DMS 273 treated with DMSO at 0.1 percent for 48 hours (cell line): ENCODE measurements at places on chromosomes 1 and 21.
A peak's percentile ranks its signal among the peaks of the same experiment; 100 is the strongest.

- DNase-seq, result no peak
Measured at GRCh38 chr1:111649648-111650047, 30.1 kb downstream of the RAP1A start.

GRCh38 chr21:18370301-18370700 is 33.3 kb downstream of the TMPRSS15 start:
- no peak for DNase-seq

GRCh38 chr21:40047211-40047610 is 180.0 kb downstream of the PCP4 start:
- DNase-seq, result no peak

- no peak for DNase-seq
Measured at GRCh38 chr1:94755675-94756074, 64.5 kb upstream of the SLC44A3 start.

GRCh38 chr1:116540088-116540487 is 30.7 kb downstream of the CD58 start:
- DNase-seq, result no peak

DNA sequence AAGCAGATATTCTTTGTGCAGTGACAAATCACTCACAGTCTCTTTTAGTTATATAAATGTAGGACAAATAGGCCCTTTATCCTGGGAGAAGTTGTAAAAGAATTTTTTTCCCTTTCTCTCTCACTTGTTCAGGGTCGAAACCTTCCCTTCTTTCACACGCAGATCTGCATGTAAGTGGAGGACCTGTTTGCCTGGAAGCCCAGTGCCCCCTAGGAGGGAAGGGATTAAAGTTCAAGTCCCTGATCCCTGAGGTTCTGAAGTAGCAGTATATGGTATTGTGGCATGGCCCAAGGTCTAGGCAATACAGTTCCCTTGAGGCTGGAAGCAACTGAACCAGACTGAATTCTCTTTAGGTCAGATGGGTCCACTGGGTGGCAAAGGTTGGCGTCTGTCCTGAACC is 48.6 kb upstream of the PTGFRN start:
- no peak for DNase-seq

DNA sequence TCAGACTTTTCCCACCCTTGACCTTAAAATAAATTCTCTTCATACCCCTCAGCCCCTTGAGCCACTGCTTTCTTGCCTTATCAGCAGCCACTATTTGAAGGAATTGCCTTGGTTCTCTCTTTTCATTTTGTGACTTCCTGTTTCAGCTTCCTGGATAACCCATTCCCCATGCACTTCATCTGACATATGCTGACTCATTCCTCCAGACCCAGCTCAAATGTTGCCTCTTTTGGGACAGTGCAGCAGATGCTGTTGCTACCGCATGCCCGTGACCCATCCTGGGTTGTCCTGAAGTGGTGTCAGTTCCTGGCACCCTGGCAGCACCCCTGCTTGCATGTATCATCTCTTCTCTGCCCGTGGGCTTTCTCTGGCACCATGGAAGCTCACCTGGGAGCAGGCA is 496.1 kb downstream of the PTPRU start:
- no peak for DNase-seq

DNA sequence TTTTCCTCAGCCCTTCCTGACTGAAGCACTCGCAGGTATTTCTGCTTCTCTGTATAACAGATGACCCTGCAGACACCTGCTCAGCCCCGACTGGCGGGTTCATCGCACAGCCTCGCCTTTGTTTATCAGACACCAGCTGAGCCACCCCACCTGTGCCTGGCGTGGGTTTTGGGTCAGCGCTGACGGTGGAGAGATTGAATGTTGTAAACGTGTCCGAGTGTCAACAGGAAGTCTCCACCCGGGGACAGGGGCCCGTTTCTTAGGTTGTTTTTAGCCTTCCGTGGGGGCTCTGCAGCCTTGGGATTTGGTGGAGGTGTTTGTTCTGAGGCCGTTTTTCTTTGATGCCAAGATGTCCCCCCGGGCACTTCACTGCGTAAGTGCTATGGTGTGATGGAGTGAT is 60.1 kb downstream of the COL18A1 start:
- no peak for DNase-seq

GRCh38 chr1:70536708-70537366 is 125.8 kb downstream of the CTH start:
- DNase-seq, result no peak

GRCh38 chr1:228073857-228074545 is 8.5 kb upstream of the ARF1 start:
- no peak for DNase-seq

- DNase-seq, result no peak
Measured at GRCh38 chr1:95252422-95252821, 18.4 kb downstream of the RWDD3 start.

DNA sequence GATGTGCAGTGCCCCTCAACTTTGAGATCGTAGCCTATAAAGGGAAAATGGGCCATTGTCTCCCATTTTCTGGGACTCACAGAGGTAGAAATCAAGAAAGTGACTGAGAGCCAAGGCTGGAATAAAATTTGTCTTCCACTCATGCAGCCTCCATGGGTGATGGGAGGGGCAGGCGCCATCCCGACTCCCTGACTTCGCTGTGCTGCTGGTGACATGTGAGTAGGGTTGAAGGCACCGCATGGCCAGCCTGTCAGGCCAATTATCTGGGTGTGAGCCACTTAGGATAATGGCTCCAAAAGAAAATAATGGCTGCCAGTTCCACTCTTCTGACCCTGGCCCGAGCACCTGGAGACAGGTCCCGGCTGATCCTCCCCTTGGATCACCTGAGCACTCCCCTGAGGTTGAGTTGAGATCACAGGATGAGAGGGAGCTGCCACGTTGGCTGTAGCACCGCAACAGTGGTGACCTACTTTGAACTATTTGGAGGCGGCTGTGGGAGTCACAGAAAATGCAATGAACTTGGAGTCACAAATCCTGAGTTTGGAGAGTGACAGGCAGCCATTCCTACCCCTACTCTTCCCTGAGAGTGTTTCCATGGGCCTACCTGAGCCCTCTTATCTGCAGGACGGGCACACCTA is 26.3 kb downstream of the CAPN9 start:
- DNase-seq, result no peak

- no peak for DNase-seq
Measured at GRCh38 chr1:6080469-6080868, 34.8 kb downstream of the KCNAB2 start.

- DNase-seq, result no peak
Measured at GRCh38 chr1:61358770-61359455, 276.6 kb downstream of the NFIA start.

DNA sequence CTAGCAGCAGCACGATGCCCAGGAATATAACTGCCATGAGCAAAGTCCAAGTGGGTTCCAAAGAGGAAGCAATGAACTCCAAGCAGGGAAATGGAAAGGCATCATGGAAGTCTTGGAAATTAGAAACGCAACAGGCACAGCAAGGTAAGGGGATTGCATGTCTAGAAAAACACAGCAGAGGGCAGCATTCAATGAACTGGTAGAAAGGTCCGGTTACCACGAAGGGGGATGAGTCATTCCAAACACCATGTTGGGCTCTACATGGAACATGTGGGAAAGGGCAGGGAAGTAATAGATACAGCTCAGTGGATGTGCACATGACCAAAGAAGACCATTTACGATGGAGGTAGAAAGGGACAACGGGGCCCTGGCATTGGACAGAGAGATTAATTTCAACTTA is 36.4 kb downstream of the RXRG start:
- peak; percentile 54 for DNase-seq

DNA sequence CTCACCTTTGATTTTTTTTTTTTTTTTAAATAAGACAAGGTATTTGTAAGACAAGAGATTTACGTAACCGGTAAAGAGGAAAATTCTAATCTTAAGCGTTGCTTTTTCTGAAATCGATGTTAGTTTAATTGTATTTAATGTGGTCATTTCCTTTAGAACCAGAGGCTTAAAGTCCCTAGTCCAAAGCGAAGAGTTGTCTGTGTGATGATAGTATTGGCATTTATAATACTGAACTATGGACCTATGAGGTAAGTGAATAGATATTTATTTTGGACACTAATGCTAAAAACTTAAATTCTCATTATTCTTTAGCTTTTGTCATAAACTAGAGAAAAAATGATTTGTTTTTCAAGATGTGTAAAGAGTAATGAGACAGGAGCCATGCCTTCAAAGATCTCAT is 54.8 kb downstream of the ATF6 start:
- no peak for DNase-seq

GRCh38 chr21:44057960-44058651 is 46.0 kb downstream of the TRAPPC10 start:
- DNase-seq, result no peak

GRCh38 chr21:43287111-43287760 is 118.4 kb downstream of the CRYAA start:
- DNase-seq, result no peak

GRCh38 chr1:53046930-53047329 is 15.1 kb upstream of the PODN start:
- DNase-seq, result no peak

DNA sequence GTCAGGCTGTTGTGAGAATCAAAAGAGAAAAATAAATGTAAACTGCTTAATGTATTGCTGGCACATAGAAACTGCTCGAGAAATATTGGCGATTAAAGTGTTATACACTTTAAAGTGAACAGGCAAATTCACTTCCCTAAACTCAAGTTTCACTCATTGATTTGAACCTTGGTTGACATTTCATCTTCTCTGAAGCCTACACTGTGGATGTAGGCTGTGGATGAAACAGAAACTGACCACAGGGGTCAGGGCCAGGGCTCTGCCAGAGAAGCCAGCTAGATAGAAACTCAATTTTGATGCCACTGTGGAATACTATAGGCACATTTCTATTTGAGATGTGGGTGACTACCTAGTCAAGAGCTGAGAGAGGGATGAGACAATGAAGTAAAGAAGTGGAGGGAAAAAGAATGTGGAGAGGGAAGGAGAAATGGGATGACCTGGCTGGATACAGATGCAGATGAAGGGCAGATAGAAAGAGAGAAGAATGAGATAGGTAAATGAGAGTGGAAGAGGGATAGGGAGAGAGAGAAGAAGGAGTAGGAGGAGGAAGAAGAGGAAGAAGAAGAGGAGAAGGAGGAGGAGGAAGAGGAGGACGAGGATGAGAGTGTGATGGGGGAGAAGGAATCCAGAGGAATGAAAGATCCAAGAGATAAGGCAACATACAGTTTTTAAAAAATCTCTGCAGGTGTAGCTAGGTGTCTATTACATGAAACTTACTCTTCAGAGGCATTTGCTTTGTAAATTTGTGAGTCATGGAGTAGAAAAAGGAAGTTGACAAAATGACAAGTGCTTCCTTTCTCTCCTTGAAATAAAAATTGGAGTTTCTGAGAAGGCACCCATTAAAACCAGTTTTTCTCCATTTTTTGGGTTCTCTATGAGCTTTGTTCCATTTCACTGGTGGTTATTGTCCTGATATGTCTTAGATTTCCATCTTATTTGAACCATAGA is 17.4 kb upstream of the CD1D start:
- DNase-seq, result no peak

- peak; percentile 40 for DNase-seq
Measured at GRCh38 chr1:155591770-155592169, 18.2 kb upstream of the MSTO1 start.
